ENCODE measurements at places on chromosomes 1 and 21.

DNA sequence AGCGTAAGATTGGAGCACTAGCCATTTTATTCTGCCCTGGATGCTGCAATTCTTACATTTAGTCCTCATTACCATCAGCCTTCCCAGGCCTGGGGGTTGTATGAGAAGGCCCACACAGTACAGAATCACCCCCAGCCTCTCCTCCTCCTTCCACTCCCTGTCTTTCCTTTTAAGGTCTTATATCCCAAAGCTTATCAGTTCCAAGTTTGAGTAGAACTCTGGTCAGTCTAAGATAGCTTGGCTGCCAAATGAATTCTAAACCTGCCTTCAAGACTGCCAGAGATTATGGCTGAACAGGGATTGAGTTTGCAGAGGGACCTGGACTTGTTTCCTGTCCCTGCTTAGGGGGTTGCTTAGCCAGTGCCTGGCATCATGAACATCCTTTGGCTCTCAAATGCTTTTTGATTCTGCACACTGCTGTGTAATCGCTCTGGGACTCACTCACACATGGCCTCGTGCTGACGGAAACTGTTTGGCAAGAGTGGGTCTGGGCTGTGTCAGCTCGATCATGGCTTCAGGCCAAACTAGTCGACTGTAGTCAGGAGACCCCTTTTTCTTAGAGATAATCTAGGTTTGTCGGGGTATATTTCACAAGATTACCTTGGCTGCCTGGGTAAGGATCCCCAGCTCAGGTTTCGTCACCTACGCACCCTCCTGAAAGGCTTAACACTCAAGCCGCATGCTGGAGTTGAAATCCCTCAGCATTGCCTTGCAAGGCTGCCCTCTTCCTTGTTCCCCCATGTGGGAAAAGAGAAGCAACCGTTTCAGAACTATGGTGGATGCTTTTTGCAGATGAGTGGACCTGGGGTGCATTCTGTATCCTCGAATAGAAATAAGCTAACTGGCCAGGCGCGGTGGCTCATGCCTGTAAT is 252.6 kb downstream of the NFIA start:
- no peak for DNase-seq

GRCh38 chr1:208248991-208249696 is 5.0 kb upstream of the PLXNA2 start:
- DNase-seq, result peak; percentile 31

DNA sequence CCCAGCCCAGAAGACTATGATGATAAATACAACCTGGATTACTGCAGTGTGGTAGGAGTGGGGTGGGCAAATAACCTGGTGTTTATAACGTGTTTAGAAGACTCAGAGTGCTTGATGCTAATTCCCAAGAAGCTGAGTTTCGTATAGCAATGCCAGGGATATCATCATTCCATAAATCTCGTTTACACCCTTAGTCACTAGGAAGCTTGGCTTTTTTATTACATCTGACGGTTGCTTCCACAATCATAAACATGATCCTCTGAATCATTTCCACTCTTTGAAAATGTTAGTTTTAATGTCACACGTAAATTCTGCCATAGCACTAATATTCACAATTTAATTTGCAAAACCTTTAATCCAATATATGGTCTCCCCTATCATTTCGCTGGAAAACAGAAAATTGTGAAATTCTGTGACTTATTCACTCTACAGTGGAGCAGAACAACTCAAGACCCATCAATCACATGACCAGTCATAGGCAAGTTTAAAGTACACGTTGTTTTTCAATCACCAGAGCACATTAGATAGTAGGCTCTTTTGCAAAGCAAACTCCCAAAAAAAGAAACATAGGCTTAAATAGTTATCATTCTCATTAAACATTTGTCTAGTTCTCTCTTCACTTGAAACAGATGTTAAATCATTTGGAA is 321.0 kb downstream of the LTN1 start:
- DNase-seq, result no peak

DNA sequence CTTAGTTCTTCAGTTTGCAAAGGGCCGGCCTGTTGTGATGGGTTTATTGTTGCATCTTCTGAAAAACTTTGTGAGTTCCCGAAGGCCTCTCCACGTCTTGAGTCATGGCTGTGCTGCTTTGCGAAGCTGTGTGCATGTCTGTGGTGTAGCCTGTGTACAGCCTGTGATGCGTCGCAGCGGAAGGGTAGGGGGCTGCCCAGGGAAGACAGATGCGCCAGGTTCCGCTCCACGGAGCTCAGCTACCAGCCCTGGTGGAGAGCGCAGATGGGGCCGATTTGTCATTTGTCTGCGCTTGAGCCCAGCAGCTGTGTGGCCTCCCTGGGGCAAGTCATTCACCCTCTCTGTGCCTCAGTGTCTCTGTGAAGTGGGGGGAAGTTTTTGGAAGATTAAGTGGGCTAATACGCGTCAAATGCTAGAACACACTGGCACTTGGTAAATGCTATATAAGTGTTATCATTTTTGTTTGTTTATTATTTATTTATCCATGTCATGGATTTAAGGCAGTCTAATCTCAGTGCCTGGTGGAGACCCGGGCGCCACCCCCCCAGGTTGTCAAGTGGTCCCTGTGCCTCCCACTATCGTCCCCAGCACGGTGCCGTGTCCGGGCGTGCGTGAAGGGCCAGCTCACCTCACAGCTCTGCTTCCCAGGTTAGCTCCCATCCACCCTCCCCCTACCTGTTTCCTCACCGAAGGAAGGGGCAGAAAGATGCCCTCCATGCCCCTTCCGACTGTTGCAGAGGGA is 8.4 kb downstream of the PDE9A start:
- no peak for DNase-seq

GRCh38 chr1:174875306-174875705 is 124.4 kb upstream of the CACYBP start:
- DNase-seq, result no peak

GRCh38 chr1:205826995-205827394 is 14.0 kb upstream of the SLC41A1 start:
- no peak for DNase-seq

GRCh38 chr1:211198111-211198510 is 61.1 kb upstream of the RCOR3 start:
- no peak for DNase-seq

DNA sequence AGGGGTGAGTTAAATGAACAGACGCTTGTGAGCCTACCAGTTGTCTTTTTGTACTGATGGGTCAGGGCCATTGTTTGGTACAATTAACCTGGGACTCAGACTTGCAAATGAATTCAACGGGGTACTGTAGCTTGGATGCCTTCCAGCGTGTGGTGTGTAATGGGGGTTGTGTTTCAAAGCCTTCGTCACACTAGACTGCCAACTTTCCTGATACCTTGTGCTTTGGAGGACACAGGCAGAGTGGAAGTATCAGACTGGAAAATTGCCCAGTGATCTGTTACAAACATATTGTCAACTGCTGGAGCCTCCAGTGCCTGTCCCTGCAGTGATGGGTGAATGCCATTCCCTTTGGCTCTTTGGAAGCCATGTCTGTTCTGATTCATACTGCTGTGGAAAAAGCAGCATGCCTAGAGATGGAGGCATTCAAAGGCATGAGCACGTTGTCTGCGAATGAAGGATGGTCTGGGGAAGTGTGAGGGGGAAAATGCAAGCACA is 384.5 kb downstream of the LMX1A start:
- no peak for DNase-seq

DNA sequence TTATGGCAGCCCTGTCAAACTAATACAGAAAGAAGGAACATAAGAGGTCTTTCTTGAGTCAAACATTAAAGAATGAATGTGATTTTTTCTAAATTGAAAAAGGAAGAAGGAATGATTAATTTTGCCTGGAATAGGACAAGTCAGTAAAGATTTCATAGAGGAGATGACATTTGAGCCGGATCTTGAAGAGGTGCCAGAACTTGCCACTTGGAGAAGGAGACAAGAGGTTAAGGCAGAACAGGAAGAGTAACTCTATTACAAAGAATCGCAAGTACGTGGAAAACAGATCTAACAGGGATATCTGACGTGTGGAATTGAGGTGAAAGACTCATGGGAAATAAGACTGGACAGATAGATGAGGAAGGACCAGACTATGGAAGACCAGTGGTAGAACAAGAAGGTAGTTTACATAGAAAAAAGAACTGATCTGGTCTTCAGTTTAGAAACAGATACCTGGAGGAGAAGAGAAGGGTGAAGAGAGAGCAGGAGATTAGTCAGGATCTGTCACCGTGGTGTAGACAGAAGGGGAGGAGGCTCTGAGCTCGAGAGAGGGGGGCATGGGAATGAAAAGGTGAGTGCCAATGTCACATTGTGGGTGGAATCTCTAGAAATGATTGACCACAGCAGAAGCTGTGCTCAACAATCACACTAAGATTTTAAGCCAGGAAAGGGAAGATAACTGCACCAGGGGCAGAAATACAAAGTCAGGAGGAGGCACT is 32.5 kb downstream of the RHOU start:
- no peak for DNase-seq

DNA sequence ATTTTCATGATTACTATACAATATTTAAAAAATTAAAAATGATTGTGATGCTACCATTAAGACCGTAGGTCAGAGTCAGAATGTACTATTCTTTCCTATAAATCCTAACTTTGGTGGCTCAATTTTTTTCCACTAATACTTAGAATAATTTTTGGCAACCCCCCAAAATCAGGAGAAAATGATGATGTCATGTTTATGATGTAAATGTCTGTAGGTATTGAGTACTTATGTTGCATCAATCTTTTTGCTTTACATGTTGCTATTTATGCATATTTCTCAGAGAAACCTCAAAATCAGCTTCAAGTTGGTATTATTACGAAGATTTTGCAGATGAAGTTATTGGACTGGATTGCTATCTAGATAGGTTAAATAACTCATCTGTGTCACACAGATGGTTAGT is 371.2 kb downstream of the ADGRL2 start:
- no peak for DNase-seq

DNA sequence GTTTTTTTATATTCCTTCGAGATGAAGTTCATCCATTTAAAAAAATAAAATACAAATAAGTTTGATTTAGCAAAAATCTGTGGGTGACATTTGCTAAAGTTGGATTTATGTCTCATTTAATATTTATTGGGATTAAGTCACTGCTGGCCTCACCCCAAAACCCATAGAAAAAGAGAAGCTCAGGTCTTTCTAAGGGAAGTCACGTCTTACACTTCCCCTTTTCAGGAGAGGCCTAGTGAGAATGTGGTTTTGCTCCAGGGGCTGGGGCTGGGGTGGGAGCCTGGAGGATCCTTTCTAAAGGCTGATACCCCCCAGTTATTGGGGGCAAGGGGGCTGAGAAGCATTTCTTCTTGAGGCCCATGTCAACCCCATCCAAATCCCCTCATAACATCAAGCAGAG is 300.3 kb downstream of the DSCAM start:
- DNase-seq, result no peak

- DNase-seq, result no peak
Measured at GRCh38 chr1:84208935-84209334, 64.9 kb downstream of the PRKACB start.

- no peak for DNase-seq
Measured at GRCh38 chr1:229278120-229278741, 7.3 kb downstream of the RAB4A start.

DNA sequence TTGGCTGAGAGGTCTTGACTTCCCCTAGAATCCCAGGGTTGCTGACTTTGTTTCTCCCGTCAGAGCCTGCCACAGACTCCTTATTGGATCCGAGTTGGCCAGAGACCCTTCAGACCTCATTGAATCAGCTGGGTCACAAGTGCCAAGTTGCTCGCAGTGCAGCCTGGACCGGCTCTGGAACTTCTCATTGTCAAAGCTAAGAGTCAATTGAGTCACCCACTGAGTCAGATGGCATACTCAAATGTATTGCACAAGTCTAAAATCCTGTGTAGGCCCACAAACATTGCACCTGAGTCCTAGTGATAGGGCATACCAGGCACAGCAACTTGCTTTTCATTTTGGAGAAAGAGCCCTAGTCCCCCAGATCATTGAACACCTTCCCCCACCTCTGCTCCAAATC is 20.4 kb upstream of the SCAF4 start:
- no peak for DNase-seq

- DNase-seq, result no peak
Measured at GRCh38 chr1:43711524-43712386, 4.4 kb downstream of the ST3GAL3 start.

DNA sequence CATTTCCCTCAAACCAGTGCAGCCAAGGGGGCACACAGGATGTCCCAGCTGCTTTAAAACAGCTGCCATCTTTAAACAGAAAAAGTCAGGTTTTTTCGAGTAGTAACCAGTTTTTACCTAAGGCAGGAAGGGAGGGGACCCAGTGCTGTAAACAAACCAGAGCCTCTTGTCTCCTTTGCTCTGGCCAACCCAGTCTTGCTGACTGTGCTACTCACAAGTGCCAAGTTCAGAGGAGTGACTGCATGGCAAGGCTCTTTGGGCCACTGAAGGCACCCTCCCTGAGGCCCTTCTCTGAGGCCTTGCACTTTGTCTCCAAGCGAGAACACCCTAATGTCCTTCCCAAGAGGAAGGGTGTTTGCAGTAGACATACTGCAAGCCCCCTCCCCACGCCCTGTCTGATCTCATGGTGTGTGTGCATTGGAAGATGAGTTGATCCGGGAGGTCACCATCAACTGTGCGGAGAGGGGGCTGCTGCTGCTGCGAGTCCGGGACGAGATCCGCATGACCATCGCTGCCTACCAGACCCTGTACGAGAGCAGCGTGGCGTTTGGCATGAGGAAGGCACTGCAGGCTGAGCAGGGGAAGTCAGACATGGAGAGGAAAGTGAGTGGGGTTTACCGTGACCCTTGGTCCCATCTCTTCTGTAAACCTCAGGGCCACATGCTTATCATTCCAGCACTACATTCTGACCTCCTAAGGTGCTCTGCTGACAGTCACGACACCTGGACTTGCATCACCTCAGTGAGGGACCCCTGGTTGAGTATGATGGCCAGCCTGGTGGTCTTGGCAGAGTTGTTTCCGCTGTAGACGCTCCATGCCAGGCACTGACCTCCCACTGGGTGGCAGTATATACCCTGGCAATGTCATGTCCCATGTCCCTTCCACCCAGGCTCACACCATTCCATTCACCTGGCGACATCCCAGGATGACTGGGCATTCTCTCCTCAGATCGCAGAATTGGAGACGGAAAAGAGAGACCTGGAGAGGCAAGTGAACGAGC is 4.7 kb downstream of the DNALI1 start:
- DNase-seq, result no peak

DNA sequence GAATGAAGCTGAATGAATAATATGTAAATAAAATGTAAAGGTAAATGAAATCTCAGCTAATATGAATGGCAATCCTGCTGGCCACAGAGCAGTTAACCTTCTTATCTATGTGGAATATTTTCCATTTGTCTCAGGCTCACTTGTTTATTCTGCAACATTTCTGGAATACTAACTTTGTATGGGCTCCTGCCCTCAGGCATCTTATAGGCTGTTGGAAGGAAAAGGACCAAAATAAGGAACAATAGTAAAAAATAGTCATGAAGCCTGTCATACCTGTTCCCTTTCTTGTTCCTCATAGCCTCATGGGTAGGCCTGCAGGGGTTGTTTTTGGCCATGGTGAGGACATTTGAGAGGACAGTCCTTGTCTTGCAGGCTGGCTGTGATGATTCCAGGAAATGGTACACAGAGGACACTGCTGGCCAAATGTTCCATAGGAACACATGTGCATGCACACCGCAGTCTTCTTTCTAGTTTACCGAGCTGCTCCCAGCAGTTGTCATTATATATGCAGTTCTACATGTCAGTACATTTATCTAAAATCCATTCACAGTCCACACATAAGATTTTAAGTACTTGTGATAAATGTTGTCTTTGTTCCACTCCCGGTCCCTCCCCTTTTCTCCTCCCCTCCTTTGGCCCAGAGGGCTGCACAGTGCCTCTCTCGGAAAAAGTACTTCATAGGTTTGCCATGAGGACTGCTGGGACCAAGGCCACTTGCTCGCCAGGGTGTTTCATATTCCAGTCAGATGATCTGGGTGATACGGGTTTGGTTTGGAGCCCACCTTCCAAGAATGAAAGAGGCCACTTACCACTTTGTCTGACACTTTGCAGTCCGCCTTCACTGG is 15.2 kb upstream of the KCNQ4 start:
- DNase-seq, result no peak

Data from left forelimb (tissue), 1 donor.